ENCODE measurements at places on chromosomes 3 and 15. TPM values are rescaled to one million over a fixed set of nuclear protein-coding genes. Genes with fewer than 3 reads are reported as not detected.

The CCDC80 gene
- polyA plus RNA-seq, result not detected

The GOLGA8T gene
- polyA plus RNA-seq, result not detected

The GRK7 gene
- polyA plus RNA-seq, result not detected

The MAGEL2 gene
- not detected for polyA plus RNA-seq

The PIF1 gene
- 0.24 TPM for polyA plus RNA-seq

Data from naive B cell (primary cell).